Right atrium auricular region (tissue), 2 donors: ENCODE measurements at places on chromosomes 3 and 15.

- DNase-seq: no peak
Measured at GRCh38 chr3:13688034-13688433, 139.1 kb downstream of the FBLN2 start.

DNA sequence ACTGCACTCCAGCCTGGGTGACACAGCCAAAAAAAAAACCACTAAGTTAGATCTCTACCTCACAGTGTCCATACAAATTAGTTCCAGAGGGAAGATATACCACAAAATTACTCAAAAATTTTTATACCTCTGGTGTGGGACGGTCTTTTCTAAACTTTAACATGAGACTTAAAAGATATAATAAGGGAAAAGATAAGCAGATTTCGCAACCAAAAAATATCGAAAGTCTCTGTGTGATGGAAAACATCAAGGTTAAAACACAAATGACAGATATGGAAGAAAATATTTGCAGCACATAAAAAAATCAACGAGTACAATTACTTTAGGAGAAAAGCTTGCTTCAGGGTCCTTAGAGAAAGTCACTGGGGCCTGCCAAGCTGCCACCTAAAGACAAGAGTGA lies 10.5 kb downstream of the HDDC3 start:
- DNase-seq: no peak

DNA sequence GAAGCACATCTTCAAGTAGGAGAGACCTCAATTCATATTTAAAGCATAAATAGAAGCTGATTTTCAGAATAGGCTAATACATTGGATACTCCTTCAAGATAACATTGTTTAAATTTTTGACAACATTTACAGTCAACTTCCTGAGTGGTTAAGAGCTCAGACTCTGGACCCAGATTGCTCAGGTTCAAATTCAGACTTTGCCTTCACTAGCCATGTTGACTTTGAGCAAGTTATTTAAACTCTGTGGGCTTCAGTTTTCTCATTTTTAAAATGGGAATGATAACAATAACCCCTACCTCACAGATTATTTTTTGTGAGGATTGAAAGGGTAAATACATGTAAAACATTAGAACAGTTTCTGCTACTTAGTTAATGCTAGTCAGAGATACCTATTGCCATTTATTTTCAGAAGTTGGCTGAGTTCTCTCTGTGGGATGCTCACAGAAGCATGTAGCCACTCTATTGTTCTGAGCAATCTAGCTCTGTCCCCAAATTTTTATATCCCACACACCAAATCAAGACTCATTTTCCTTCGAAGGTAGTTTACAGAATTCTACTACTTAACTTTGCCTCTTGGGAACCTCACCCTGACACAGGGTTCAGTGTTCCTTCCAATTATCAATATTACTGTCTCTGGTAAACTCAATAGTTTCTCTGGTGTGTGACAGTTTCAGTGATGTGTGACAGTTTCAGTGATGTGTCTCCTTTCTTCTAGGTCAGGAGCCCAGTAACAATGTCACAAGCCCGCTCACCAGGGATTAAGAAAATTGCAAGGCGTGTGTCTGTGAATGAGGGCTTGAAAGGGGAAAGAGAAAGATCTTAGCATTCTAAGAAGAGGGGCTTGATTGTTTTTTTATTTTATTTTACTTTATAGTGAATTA lies 79.4 kb upstream of the OSTN start:
- DNase-seq: no peak

DNA sequence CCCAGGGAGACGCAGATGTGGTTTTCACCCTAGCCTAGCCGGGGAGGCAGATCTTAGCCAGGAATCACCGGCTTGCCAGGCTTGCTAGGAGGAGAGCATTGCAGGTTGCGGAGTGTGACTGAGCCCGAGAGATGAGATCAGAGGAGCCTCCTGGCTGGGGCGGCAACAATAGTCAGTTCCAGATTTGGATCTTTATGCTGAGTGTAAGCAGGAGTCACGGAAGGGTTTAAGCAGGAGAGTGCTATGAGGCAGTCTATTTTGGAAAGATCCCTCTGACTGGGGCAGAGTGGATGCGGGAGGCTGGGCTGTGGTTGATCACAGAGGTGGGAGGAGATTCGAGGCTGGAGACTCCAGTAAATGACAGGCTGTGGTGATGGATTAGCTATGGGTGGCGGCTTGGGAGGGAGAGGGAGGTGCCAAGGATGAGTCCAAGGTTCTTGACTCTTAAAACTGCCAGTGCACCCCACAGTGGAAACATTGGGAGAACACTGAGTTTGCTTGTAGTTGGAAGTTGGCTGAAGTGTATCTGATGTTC lies 10.4 kb upstream of the BAHD1 start:
- DNase-seq: no peak

GRCh38 chr3:169390271-169390670 lies 273.2 kb downstream of the MECOM start:
- no peak for DNase-seq

DNA sequence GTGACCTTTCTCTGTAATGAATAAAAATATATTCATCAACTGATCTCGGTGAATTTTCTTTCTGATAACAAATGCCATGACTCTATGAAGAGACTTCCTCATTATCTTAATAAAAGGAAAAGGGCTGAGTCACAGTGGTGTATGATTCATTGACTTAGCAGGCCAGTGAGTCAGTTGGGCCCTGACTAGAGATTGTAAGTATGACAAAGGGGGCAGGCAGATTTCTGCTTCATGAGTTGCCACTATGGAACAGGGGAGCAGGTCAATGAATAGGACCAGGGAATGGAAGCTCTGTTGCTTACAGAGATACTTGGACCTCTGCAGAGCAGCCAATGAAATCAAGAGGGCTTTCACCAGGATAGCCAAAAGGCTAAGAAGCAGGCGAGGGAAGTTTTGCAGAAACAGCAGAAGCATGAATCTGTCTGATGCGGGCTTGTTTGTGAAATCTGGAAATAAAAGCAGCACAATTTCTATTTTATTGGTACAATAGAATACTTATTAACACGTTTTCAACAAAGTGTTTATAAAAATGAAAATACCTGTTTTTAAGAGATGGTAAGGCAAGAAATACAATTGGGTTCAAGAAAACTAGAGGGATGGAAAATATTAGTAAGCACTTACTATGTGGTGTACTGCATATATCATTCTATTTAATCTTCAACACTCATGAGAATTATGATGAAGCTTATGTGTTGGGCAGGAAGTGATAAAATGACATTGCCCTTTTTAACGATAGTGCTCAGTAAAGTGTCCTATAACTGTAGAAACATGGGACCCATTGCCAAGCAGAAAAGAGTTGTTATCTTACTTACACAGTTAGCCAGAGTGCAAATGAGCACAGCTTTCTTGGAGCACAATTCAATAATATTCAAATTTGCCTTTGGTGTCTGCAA lies 169.8 kb upstream of the MYRIP start:
- DNase-seq: peak; percentile 59

DNA sequence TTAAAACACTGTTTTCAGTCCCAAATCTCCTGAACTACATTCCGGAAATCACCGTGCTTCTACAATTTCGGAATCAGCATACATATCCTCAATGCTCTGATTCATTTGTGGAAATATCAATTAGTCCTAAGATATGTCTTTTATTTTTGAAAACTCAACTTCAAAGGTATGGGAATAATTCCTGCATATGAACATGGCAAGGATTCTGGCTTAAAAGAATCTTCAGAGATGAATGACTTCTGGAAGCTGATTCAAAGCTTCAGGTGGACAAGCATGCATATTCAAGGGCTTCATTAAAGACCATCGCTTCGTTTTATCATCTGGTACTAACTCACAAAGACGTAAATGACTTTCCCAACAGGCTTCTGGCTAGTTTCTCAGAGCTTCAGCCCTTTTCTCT lies 246.0 kb upstream of the LRRN1 start:
- no peak for DNase-seq

DNA sequence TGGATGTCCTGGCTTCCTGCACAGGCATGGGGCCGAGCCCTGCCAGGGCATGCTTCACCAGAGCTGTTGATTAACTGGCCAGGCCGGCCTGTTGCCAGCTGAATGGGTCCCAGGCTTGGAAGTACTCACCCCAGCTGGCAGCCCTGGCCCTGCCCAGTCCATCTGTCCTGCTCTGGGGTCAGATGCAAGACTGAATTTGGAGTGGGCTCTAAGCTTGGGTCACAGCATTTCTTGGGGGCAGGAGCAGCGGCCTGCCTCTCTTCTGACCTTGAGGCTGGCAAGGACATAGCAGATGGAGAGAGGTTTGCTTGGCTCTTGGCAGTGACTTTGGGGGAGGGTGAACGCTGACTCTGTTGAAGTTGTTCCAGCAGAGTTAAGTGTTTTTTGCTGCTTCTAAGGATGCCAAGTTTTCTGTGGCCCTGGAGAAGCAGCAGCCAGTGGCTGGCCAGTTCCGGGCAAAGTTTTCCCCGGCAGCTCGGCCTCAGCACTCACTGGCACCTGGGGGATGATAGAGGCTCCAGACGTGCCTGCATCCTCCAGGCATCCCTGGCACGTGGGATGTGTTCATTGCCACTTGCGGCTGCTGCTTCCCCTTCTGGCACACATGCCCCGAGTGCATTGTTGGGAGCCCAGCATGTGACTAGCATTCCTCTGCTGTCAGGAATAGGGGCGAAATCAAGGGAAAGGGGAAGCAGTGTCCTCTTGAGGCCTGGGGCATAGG lies 22.9 kb downstream of the PDIA5 start:
- no peak for DNase-seq

- no peak for DNase-seq
Measured at GRCh38 chr3:123781138-123781537, 103.0 kb downstream of the MYLK start.

DNA sequence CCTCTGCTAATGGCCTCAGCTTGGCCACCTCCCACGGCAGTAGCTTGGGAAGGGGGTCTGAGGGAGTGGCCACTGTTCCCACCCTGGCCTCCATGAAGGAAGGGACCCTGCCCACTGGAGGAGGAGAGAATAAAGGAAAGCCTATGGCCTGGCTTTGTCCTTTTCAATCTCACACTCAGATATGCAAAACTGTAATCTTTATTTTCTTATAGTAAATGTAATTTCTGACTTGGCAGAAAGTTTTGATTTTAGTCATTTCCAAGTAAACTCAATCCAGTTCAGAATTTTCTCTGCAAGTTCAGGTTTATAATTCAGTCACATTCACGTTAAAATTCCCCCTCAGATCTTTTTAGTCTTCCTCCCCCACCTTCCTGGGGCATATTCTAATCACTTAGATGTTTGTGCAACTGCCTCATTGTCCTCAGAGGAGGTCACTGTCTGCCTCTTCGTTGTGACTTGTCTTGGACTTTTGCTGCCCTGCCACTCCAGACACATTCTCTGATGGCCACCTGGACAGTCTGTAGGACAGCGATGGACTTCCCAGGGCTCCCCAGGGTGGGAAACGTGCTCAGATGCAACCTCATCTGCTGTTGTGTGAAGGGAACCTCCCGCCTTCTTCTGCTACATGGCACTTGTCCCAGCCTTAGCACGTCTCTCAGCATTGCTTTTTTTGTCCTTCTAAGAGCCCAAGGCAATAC lies 222.8 kb upstream of the TBL1XR1 start:
- DNase-seq: no peak
